ENCODE measurements at places on chromosomes 5 and 9.

GRCh38 chr9:78694974-78695373 is 398.0 kb downstream of the PSAT1 start:
- DNase-seq: no peak

DNA sequence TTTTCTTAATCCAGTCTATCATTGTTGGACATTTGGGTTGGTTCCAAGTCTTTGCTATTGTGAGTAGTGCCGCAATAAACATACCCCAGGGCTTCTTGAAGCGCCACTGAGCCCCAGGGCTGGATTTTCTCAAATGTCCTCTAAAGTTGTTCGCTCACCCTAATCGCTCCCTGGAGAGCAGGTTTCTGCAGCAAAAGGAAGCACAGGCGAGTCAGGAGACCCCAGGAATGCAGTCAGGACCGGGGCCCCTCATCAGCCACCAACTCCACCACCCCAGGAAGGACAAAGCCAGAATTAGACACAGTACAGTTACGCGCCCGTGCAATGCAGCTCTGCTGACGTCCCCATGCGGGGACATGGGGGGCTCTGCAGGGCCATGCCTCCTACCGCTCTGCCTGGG is 15.7 kb upstream of the OBP2B start:
- DNase-seq: no peak

GRCh38 chr9:125984461-125984860 is 237.3 kb downstream of the PBX3 start:
- DNase-seq: no peak

GRCh38 chr5:442335-443238 is at the start of gene EXOC3:
TSS of gene EXOC3 (plus strand) at chr5:443176. CDS start at chr5:446206, 3,030 bp downstream.
- DNase-seq: peak; percentile 42

- no peak for DNase-seq
Observed at GRCh38 chr5:62093411-62093810, 212.6 kb upstream of the KIF2A start.

DNA sequence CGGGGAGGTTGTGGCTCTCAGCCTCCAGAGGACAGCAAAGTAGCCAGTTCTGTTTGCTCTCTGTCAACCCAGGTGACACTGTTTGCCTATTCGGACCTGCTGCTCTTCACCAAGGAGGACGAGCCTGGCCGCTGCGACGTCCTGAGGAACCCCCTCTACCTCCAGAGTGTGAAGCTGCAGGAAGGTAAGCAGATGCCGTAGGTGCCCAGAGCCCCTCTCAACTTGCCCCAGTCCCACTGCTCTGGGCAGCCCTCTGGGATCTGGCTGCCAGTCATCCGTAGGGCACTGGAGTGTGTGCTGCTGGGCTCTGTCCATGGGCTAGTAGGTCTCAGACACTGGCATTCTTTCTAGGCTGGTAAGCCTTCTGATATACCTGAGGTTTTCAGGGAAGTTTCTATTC is 59.3 kb downstream of the RGS3 start:
- DNase-seq: no peak

GRCh38 chr5:4883360-4883759 is 256.8 kb upstream of the ADAMTS16 start:
- DNase-seq: no peak

GRCh38 chr5:170745481-170746071 is 37.9 kb upstream of the GABRP start:
- DNase-seq: no peak

- no peak for DNase-seq
Observed at GRCh38 chr5:160357861-160358411, 12.5 kb downstream of the C1QTNF2 start.

DNA sequence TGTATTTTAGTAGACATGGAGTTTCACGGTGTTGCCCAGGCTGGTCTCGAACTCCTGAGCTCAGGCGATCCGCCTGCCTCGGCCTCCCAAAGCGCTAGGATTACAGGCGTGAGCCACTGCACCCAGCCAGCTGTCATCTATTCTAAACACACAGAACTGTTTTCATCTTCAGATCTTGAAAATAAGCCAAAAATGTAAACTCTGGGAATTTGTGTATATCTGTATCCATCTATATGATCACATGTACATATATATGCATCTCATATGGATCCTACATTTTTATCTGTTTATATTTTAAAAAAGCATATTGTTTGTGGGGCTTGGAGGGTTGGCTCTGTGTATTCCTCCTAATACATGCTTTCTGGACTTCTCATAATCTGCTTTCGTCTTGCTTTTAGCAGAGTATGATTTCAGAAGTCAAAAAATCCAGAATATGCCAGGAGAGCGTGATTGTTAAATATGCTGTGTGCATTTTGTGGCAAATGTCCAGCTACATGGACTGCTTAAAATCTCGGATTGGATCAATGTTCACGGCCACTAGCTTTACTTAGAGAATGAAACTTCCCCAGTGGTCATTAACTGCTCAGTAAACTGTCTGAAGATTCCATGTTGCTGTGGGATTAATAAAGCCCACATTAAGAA is 274.4 kb upstream of the IRX1 start:
- DNase-seq: no peak

- no peak for DNase-seq
Observed at GRCh38 chr5:180914646-180915045, 15.7 kb downstream of the BTNL8 start.

GRCh38 chr5:179900711-179901110 is 7.0 kb downstream of the TBC1D9B start:
- DNase-seq: no peak

DNA sequence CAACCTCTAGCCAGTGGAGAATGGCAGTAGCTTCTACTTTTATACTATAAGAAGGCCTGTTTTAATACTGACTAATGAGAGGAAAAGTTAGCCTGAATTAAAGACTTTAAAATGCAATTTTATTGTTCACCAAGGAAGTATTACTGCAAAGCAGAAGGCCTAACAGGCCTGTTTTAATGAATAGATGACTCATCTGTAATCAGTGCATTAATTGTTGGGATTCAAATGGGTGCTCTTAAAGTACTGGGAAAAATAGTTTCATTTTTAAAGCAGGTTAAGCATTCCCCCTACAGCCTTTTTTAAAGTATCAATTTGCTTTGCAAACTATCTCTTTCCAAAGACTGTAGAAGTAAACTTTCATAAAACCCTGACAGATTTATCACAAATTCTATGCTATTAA is 147.7 kb downstream of the SIL1 start:
- DNase-seq: no peak

GRCh38 chr9:128213746-128214497 is 10.7 kb downstream of the DNM1 start:
- no peak for DNase-seq

GRCh38 chr9:13939134-13939533 is 374.8 kb downstream of the NFIB start:
- no peak for DNase-seq

GRCh38 chr5:2697041-2697440 is 54.4 kb downstream of the IRX2 start:
- no peak for DNase-seq

DNA sequence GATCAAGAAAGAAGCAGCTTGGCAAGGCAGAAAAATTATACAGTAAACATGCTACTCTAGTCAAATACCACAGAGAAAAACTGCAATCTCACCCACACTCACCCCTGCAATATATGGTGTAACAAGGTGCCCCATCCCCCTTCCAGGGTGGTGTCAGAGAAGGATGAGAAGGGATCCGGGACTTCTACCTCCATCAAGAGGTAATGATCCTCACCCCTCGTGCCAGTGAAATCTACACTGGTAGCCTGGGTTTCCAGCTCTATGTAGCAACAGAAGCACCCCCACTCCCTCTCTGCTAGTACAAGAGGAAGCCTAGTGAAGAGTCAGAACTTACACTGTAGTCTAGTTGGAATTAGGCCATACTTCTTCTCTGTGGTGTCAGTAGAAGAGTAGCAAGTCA is 18.9 kb downstream of the SLCO4C1 start:
- no peak for DNase-seq

- DNase-seq: no peak
Observed at GRCh38 chr5:56100439-56101176, 105.8 kb upstream of the IL6ST start.

- DNase-seq: no peak
Observed at GRCh38 chr5:128099944-128100343, 16.4 kb downstream of the SLC12A2 start.

GRCh38 chr9:97985058-97985861 is 2.1 kb downstream of the ANP32B start:
- DNase-seq: no peak

DNA sequence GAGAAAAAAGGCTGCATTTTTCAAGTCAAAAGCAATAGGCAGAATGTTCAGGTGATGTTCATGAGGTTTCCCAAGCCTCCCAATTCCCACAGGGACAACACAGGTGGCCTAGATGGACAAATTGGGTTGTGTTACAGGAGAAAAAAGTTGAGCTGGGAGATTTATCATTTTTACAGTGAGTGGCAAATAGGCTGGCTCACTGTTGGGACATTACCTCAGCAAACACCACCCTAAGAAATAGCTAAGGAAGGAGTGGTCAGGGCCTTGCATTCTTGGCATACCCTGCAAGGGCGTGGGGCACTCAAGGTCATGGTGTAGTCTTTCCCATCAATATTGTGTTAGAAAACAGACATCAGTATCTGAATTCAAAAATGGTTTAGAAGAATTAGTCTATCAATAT is 23.3 kb upstream of the CPLANE1 start:
- DNase-seq: no peak

- DNase-seq: no peak
Observed at GRCh38 chr5:153523831-153524230, 33.4 kb downstream of the GRIA1 start.

DNA sequence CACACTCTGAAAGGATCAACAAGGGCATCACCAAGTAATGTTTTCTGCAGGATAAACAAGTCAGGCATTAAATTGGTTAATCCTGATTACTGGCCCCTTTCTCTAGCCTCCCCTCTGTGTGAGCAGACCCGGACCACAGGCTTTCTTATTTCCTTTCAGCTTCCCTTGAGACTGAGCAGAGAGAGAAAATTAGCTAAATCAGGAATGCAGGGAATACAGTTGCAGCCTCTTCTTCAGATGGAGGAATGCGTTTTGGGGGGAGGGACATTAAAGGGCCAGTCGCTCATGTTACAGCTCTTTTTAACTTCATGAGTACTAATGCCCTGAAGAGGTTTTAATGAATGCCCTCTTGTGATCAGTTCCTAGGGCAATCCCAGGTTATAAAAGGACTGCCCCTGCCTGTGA is 19.8 kb downstream of the PCDHAC2 start:
- DNase-seq: no peak

DNA sequence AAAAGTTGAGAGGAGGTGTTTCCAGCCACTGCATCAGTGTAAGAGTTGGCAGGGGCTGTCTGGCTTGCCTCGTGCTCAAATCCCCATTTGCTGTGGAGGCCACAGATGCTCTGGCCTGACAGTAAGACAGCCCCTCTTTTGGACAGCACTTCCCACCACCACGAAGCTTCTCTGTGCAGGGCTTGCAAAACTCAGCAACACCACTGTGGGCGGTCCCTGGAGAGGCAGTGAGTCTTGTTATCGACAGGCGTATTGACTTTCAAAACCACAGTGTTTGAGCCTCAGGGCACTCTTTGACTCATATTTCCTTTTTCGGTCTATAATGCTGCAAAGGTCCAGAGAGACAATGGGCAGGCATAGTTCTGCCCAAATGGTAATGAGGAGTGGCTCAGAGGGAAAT is 539.5 kb downstream of the EBF1 start:
- no peak for DNase-seq

All from stimulated activated CD8-positive, alpha-beta memory T cell treated with anti-CD3 and anti-CD28 coated beads, Interleukin-4, amount 100 ng/mL, for 1 hour (primary cell).